ENCODE measurements at places on chromosomes 13 and 19. TPM values are rescaled to one million over a fixed set of nuclear protein-coding genes. Genes with fewer than 3 reads are reported as not detected.

DNA sequence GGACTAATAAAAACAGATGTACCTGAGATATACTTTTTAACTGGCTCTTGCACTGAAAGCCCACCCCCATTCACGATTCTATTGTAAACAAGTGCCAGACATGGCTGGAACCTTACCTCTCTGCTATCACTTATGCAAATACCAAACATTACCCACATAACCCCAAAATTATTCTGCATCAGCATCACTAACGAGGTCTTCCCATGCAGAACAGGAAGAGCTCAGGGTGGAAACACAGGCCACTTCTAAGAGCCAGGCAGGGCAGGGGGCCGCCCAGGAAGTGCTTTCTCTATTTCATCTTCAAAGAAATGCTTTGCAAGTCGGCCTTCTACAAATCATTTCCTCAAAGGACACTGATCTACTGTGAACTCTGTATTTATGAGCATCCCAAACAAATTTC is 7.3 kb downstream of the IRS2 start:
- no peak for DNase-seq
- no peaks in the 10 kb centered on the region for H3K27me3 ChIP-seq
- peak overlapping the region; percentile 83 for H3K4me3 ChIP-seq
- peaks cover 69% of the 10 kb centered on the region for H3K4me1 ChIP-seq
- H3K36me3 ChIP-seq: peaks cover 3% of the 10 kb centered on the region
- H3K27ac ChIP-seq: peak overlapping the region; percentile 44

- peaks cover 25% of the 10 kb centered on the region for H3K4me1 ChIP-seq
- H3K4me3 ChIP-seq: no peak overlapping the region
- peaks cover 4% of the 10 kb centered on the region for H3K27me3 ChIP-seq
- H3K36me3 ChIP-seq: no peaks in the 10 kb centered on the region
Observed at GRCh38 chr19:13883516-13884064, 6.7 kb downstream of the NANOS3 start.

GRCh38 chr13:19882231-19882630 is 18.8 kb upstream of the ZMYM5 start:
- peaks cover 5% of the 10 kb centered on the region for H3K4me1 ChIP-seq
- H3K4me3 ChIP-seq: no peak overlapping the region
- no peak overlapping the region for H3K27ac ChIP-seq
- H3K27me3 ChIP-seq: peaks cover 7% of the 10 kb centered on the region
- peaks cover 5% of the 10 kb centered on the region for H3K36me3 ChIP-seq
- DNase-seq: no peak

- H3K36me3 ChIP-seq: peaks cover 19% of the 10 kb centered on the region
- no peak overlapping the region for H3K27ac ChIP-seq
- DNase-seq: no peak
- no peak overlapping the region for H3K4me3 ChIP-seq
Observed at GRCh38 chr13:110294146-110294545, 12.8 kb downstream of the COL4A1 start.

The CYP4F11 gene
- not detected for total RNA-seq

The TNNI3 gene
- total RNA-seq: not detected

DNA sequence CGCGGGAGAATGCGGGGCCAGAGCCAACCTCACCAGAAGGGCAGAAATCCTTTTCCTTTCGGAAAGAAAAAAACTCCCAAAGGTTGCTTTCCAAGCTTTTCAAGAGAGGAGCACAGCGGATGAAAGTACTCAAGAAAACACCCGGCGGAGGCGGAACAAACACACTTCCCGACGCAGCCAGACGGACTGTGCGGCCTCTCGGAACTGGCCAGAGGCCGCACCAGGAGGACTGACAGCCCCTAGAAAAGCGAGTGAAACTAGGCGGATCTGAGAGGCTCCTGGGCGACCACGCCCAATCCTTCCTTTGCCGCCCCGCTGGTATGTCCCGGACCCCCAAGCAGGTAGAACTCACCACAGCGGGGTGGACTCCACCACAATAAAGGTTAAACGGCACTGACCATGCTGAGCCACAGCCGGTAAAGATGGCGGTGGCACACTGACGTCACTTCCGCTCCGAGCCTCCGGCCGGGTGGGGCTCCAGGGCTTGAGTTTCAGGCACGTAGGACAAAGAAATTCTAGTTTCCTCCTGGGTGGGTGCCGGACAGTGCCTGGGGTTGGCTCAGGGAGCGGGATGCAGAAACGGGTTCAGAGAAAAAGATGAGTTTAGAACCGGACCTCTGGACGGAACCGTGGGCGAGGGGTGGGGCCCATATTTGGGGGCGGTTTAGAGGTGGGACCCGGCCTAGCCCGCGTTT is at the start of gene ZNF562:
Gene ZNF562 (minus strand): TSS at position 438 of the 695 bp plus-strand sequence. CDS start 14,356 bp downstream, outside the sequence.
- H3K4me3 ChIP-seq: peak within 1 kb of the TSS; percentile 97
- peak within 1 kb of the TSS; percentile 99 for H3K27ac ChIP-seq
- H3K36me3 ChIP-seq: peaks cover 43% of the 10 kb centered on the region
- H3K27me3 ChIP-seq: peaks cover 3% of the 10 kb centered on the region
- H3K4me1 ChIP-seq: peaks cover 6% of the 10 kb centered on the region

- H3K4me3 ChIP-seq: no peak overlapping the region
- H3K4me1 ChIP-seq: no peaks in the 10 kb centered on the region
- DNase-seq: no peak
Observed at GRCh38 chr13:78376033-78376432, 227.3 kb downstream of the POU4F1 start.

The ZNF296 gene
- total RNA-seq: 0.54 TPM

DNA sequence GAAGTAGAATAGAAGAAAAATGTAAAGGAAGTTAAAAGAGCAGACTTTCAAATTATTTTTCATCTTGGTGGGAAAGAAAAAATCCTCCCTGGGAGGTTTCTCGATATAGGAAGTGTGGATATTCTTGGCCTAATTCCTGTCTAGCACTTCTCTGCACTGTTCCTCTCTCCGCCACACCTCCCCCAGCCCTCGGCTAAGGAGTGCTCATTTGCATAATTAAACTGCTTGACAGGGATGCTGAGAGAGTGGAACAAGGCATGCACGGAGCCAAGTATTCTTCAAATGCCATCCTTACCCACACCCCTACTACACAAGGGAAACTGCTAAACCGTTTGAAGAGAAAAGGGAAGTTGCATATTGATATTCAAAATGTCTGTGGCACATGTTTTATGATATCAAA is 511.0 kb upstream of the HTR2A start:
- no peaks in the 10 kb centered on the region for H3K27me3 ChIP-seq
- peaks cover 6% of the 10 kb centered on the region for H3K4me1 ChIP-seq
- DNase-seq: no peak
- no peak overlapping the region for H3K4me3 ChIP-seq
- no peak overlapping the region for H3K27ac ChIP-seq

DNA sequence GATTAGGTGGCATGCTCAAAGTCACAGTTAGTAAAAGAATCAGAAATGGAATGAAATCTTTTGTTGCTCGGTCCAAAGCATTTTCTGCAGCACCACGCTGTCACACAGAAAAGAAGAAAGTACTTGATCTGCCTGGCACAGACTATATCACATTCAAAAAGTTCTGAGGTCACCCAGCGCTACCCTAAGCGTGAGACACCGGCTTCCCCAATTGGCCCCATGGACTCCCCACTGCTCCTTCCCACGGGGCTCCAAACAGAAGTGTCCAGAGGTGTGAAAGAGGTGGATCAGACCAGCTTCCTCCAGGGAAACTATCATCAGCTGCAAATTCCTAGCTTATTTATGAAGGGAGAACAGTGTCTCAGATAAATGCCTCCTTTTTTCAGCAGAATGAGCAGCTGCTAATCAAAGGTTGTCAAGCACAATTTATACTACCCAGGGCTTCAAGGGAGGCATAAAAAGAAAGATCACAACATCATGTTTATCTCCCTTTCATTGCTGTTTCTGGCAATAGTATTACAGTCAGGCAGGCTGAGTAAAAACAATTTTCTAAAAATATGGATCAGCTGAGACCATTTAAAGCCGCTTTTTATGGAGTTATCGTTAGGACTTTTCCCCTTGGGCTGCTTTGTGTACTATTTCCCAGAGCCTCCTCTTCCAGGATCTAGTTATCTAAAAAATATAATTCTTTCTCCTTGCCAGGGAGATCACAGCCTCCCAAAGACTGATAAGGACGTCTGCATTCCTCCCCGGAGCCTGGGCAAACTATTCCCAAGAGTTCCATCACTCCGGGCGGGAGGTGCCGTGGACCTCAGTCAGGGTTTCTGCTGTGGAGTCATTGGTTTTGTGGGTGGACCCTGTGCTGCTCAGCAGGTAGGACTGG is 208.0 kb downstream of the LHFPL6 start:
- no peak overlapping the region for H3K4me3 ChIP-seq
- DNase-seq: no peak
- H3K27me3 ChIP-seq: no peaks in the 10 kb centered on the region
- no peaks in the 10 kb centered on the region for H3K4me1 ChIP-seq
- 0 out of 2 replicates have a peak, but pooled peaks cover 4% of the 10 kb centered on the region for H3K36me3 ChIP-seq

DNA sequence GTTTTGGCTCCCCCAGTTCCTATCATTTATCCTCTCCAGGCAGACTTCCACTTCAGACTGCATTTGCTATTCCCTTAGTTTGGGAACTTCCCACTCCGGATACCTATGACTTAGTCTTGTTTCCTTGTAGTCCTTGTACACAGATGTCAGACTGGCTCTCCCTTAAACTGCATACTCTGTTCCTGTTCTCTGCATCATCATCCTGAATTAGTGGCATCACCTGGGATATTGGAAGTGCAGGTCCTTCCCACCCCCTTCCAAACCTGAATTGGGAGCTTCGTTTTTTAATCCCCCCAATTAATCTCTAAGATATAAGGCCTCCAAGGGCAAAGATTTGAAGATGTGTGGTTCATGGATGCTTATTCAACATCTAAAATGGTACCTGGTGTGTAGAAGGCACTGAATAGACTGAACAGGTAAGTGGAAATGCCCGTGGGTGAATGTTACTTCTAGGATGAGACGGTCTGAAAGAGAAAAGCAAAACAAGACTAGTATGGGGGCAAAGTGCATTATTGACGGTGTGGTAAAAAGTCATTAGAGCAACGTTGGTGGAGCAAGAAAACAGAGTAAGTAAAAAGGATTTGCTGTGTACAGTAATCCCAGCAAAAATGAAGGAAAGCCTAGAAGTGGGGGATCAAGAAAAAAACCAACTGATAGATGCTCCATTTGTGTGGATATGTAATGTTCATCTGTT is 9.6 kb downstream of the MIR17HG start:
- peaks cover under 1% of the 10 kb centered on the region for H3K4me1 ChIP-seq
- no peak overlapping the region for H3K27ac ChIP-seq
- H3K4me3 ChIP-seq: no peak overlapping the region

GRCh38 chr19:5635427-5635826 is 12.5 kb downstream of the SAFB start:
- H3K4me3 ChIP-seq: no peak overlapping the region
- H3K36me3 ChIP-seq: no peaks in the 10 kb centered on the region
- no peak for DNase-seq
- H3K27ac ChIP-seq: peak overlapping the region; percentile 22
- H3K27me3 ChIP-seq: no peaks in the 10 kb centered on the region

DNA sequence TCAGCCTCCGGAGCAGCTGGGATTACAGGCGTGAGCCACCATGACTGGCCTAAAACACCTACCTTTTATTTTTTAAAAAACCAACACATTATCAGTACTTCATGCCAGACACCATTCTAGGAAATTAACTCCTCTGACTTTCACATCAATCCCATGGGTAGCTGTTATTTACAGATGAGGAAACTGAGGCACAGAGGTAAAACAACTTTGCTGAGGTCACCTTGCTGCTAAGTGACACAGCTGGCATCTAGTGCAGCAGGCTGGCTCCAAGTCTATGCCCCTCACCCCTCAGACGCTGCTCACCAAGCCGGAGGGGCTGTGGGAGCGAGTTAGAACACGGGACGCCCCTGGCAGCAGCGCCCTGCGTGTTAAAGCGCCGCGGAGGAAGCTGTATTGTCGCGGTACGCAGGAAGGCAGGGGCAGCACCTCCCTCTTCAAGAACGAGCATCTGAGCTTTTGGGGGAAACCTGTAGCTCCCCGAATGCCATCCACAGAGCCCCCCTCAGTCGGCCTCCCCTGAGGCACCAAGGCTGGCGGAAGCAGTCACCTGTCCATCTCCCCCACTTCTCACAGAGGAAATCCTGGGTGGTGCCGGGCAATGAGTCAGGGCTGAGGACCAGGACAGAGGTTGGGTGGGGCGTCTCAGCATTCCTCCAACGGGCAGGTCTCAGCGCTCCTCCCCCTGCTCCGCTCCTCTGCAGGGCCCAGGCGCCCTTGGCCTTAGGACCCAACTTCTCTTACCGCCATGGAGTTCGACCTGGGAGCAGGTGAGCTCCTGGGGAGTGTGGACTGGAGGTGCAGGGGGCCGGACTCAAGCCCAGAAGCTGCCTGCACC is at the start of gene C19orf33:
Gene C19orf33 (plus strand): TSS at position 735 of the 835 bp plus-strand sequence. CDS start 11 bp downstream, at position 746.
- peaks cover 7% of the 10 kb centered on the region for H3K36me3 ChIP-seq
- DNase-seq: no peak
- peaks cover 24% of the 10 kb centered on the region for H3K4me1 ChIP-seq
- peaks cover 7% of the 10 kb centered on the region for H3K27me3 ChIP-seq

GRCh38 chr13:87953381-87953780 is 282.2 kb downstream of the SLITRK5 start:
- DNase-seq: no peak
- H3K27ac ChIP-seq: no peak overlapping the region
- no peak overlapping the region for H3K4me3 ChIP-seq
- H3K36me3 ChIP-seq: no peaks in the 10 kb centered on the region
- H3K27me3 ChIP-seq: no peaks in the 10 kb centered on the region

- no peak overlapping the region for H3K27ac ChIP-seq
- H3K27me3 ChIP-seq: peaks cover 11% of the 10 kb centered on the region
- DNase-seq: no peak
- no peaks in the 10 kb centered on the region for H3K36me3 ChIP-seq
Observed at GRCh38 chr19:11273989-11274388, 11.7 kb upstream of the DOCK6 start.

The POSTN gene
- total RNA-seq: 187 TPM

The C19orf33 gene
- not detected for total RNA-seq

The NXNL1 gene
- not detected for total RNA-seq

- H3K27ac ChIP-seq: no peak overlapping the region
- DNase-seq: no peak
- no peaks in the 10 kb centered on the region for H3K36me3 ChIP-seq
- peaks cover 17% of the 10 kb centered on the region for H3K27me3 ChIP-seq
- H3K4me1 ChIP-seq: no peaks in the 10 kb centered on the region
Observed at GRCh38 chr13:51922771-51923480, 61.2 kb downstream of the CCDC70 start.

The TFPT gene
- 14.5 TPM for total RNA-seq

- no peak for DNase-seq
- no peak overlapping the region for H3K4me3 ChIP-seq
- peaks cover 3% of the 10 kb centered on the region for H3K27me3 ChIP-seq
- no peaks in the 10 kb centered on the region for H3K36me3 ChIP-seq
- H3K27ac ChIP-seq: no peak overlapping the region
- H3K4me1 ChIP-seq: no peaks in the 10 kb centered on the region
Observed at GRCh38 chr13:36074659-36075058, 56.5 kb downstream of the DCLK1 start.

- DNase-seq: no peak
- H3K4me3 ChIP-seq: no peak overlapping the region
- peaks cover 29% of the 10 kb centered on the region for H3K4me1 ChIP-seq
- peaks cover 13% of the 10 kb centered on the region for H3K36me3 ChIP-seq
Observed at GRCh38 chr13:95706356-95706755, 29.4 kb downstream of the DNAJC3 start.
